ENCODE measurements at places on chromosomes 1 and 21.

DNA sequence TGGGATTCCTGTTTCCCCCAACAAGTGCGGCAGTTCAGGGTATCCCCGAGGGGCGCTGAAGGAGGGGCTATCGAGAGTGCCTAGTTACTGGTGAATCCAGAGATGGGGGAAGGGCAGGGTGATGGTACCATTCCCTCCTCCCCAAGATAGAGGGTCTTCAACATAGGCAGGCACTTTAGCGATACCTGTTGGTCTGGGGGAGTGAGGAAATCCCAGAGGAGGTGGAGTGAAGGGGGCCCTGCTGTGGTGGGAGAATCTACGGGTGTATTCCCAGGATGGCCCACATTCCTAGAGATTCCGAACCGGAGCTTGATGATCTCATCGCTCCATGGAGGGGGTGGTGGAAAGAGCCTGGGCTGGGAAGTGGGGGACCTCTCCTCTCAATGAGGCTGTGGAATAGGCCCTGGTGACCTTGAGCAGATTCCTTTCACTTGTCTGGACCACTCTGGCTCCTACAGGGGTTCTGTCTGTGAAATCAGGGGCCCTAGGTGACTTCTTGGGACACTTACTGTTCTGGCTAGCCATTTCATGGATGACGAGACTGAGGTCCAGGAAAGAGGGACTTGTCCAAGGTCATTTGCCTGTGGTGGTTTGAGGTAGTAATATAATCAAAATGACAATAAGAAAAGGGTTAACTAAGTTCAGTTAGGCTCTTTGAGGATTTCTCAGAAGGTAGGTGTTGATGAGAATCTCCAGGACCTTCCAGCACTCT lies 52.7 kb upstream of the SYNC start:
- ATAC-seq, result no peak

DNA sequence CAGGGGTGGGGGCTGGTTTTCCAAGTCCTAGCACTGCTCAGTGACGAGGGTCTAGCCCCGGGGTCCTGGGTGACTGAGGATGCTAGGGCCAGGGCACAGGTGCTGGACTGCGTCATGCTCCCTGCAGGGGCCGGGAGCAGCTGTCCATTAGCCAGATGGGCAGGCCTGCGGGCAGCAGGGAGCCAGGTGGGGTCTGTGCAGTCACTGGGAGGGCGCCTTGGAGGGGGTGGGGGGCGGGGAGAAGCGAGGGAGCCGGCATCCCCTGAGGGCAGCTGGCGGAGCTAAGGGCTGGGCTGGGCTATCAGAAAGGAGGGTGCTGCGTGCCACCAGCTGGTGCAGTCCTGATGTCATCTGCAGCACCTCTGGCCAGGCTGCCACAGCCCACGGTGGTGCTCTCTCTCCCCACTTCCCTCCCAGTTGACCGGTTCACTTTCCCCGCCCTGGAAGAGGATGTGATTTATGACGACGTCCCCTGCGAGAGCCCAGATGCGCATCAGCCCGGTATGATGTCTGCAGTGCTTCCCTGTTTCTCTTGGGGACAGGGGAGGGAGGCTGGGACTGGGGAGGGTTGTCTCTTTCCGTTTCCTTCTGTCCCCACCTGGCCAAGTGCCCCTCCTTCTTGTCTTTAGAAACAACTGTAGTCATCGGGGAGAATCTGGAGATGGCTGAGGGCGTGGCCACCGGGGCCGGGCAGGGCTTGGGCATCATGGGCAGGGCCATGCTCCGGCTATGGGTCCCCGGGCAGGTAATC lies 63.8 kb downstream of the ARHGEF10L start:
- ATAC-seq, result no peak

DNA sequence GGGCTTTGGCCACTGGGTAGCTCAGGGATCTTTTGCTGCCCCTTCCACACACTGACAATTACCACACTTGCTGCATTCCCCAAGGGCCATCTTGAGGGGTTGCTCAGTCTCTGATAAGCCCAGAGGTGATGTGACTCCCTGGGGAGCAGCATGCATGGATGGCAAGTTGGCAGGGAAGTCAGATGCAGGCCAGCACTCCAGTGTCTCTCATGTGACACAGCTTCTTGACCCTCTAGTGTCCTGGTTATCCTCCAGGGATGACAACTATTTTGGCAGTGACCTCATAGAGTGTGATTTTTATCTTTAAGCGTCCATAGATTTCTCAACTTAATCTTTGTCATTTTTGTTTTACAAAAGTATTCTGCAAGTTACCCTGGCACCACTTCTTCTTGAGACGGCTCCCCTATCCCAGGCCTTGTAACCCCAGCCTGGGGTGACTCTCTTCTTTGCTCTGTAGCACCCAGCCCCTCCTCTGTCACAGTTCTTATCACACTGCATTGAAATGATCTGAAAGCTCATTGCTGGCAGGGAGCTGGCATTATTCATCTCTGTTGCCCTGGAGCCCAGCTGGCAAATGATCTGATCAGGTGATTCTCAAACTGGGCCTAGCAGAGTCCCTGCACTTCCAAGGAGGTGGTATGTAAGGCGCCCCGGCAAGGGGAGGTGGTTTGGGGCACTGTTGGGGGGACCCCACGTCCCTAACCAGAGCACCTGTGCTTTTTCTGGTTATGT lies 72.6 kb downstream of the TENT5C start:
- ATAC-seq, result no peak

- ATAC-seq, result no peak
Observed at GRCh38 chr21:45160198-45160597, 85.8 kb downstream of the ADARB1 start.

- ATAC-seq, result no peak
Observed at GRCh38 chr1:15031251-15031933, 122.2 kb upstream of the TMEM51 start.

- no peak for ATAC-seq
Observed at GRCh38 chr1:186102547-186103148, 272.4 kb downstream of the TPR start.

DNA sequence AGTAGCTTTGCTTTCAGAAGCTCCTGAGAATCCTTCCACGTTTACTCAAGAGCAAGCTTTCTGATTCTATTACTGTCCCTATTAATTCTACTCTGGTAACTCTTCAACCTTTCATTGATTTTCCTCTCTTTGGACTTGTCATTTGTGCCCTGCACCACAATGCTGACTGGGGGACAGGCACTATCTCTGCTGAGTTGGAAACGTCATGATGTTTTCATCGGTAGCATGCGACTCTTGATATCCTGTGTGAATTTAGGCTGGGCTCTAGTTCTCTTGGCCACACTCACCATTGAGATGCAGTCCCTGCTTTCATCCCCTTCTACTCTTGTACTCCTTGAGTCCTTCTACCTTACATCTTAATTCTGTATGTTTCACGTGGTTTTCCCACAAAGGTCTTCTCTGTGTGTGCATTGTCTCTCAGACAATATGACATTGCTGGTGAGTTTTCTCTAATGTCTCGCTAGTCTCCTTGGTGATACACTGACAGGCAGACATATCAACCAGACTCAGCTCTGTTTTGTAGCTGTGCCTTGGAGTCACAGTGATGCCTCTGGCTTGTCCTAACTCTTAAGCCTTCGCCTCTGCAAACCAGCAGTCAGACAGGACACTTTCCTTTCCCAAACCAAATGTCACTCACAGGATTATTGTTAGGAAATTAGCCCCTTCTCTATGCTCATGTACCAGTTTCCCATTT lies 223.6 kb upstream of the ADGRL2 start:
- ATAC-seq, result no peak

- ATAC-seq, result no peak
Observed at GRCh38 chr1:173715538-173715844, 710 bp downstream of the KLHL20 start.

- ATAC-seq, result no peak
Observed at GRCh38 chr1:85202864-85203255, 2.0 kb upstream of the SYDE2 start.

DNA sequence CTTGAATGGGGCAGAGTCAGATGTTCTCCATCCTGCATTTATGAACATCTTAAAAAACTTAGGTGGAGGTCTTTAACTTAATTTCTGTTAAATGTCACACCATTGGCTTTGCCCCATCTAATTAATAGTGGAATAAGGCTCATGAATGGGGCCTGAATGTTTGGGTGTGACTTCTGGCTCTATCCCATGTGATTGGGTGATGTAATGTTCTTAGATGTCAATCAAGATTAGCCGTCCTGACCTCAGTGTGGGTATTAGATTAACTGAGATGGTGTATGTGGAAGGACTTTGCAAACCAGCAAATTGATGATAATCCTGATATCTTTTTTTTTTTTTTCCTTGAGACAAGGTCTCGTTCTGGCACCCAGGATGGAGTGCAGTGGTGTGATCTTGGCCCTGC lies 38.1 kb downstream of the C1orf21 start:
- no peak for ATAC-seq

GRCh38 chr1:190759807-190760206 lies 282.1 kb upstream of the BRINP3 start:
- ATAC-seq, result peak; percentile 58

Measured in stimulated activated memory B cell treated with anti-CD40 and anti-IgM and Interleukin-4, amounts not matched to agents 10 μg/mL and 1 μg/mL and 100 μg/mL, for 72 hours (primary cell).